Lung (tissue), 17 donors: ENCODE measurements at places on chromosomes 4 and X.
A peak's percentile ranks its signal among the peaks of the same experiment; 100 is the strongest.

GRCh38 chr4:10529291-10530136, 72.3 kb upstream of the ZNF518B start:
- no peak for DNase-seq

DNA sequence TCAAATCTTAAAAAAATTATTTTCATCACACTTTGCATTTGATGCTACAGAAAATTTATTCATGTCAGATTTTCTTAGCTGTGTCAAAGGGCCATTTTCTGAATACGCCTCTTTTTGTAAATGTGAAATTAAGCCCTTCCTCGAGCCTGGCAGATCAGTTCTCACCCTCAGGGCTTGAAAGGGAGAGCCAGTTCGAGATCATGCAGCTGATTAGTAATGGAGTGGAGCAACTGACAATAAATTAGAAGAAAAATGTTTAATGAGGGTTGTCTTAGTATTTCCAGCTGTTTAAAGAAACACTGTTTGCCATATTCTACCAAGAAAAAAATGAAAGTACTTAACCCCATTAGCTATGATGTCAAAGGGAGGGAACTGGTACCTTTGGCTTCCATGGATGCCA, 28.7 kb downstream of the CC2D2A start:
- DNase-seq, result peak; percentile 11

DNA sequence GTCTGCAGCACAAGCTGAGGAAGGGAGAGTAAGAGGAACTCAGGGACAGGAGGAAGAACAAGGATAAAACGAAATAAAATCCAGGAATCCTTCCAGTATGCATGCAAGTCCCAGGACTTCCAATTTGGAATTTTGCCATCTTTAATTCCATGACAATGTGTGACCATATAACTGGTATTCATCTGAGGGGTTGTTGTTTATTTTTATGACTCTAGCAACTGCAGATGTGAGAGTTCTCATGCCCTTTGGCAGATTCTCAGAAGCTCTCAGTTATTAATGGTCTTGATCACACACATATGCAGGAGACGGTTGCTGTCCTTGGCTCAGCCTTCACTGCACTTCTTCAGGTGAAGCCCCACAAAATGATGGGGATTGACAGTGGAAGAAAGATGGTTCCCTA, 148.2 kb downstream of the SMIM20 start:
- peak; percentile 68 for DNase-seq

GRCh38 chr4:48033825-48034413, 17.3 kb downstream of the NIPAL1 start:
- no peak for DNase-seq

DNA sequence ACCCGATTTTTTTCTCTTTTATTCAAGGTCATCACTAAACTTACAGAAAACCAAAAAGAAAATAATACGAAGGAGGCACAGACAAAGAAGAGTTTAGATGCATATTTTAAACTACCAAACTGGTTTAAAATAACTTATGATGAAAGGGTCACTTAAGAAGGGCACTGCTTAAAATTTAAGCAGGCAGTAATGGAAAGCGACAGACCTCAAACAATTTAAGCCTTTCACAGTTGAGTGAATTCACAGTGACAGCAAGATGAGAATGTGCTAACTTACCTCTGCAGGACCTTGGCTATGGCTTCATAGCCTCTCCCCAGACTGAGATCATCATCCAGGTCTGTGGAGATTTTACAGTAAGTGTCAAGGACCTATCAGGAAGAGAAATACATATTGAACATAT, 112.1 kb downstream of the TTC29 start:
- DNase-seq, result no peak

- no peak for DNase-seq
Measured at GRCh38 chrX:84248226-84248625, 60.2 kb upstream of the RPS6KA6 start.

DNA sequence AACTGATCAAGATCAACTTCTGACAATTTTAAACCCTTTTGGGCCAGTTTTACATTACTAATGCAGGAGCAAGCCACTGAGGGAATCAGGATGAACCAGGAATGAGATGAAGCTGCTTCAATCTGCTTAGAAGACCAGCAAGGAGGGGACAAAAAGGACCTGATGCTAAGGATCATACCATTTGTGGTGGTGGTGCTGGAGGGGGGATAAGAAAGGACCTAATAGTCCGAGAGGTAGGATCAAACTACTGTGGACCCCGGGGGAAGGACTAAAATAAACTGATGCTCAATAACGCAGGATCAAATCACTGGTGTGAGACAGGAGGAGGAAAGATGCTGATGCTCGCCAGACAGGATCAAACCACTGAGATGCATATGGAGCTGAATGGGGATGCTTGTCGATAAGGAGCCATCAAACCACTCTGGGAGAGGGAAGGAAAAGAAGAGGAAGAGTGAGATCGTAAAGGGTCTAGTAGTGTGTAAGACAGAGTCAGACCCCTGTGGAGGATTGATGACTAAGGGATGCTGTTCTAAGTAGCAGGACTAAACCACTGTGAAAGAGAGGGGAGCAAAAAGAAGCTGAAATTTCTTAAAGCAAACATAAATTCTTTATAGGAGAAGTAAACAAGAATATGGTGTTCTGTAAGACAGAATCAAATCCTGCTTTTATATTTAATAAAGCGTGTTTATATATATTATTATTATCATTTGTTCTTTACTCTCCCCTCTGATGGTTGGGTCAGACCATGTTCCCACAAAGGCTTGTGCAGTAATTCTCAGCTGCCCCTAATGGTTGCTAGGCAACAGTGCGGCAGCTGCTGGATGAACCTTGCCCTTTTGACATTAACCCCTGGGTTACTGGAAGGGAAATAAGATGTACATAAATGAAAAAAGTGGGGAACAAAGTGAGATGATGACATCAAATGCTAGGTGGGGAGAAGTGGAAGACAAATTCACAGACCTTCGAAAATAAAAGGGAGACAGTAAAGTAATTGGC, 432.5 kb upstream of the FGF16 start:
- DNase-seq, result peak; percentile 43

DNA sequence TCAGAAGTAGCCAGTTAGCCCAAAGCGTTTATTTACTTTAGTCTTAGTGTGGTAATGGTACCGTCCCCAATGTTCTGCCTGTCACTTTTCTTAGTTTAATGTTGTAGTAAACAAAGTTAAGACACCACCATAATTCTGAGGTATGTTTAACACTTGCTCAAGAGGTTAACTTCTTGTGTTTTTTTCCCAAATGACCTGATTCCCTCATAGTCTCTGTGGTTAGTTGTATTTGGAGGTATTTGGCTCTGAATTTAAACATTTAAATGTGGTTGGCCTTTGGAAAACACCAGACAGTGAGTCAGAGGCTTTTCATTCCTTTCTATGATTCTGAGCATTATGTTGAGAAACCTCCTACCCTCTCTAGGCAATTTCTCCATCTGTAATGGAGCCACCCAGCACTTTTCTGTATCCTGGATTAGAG, 47.9 kb downstream of the CXCL1 start:
- DNase-seq, result no peak

- DNase-seq, result no peak
Measured at GRCh38 chr4:72770708-72771107, 201.7 kb upstream of the ADAMTS3 start.

DNA sequence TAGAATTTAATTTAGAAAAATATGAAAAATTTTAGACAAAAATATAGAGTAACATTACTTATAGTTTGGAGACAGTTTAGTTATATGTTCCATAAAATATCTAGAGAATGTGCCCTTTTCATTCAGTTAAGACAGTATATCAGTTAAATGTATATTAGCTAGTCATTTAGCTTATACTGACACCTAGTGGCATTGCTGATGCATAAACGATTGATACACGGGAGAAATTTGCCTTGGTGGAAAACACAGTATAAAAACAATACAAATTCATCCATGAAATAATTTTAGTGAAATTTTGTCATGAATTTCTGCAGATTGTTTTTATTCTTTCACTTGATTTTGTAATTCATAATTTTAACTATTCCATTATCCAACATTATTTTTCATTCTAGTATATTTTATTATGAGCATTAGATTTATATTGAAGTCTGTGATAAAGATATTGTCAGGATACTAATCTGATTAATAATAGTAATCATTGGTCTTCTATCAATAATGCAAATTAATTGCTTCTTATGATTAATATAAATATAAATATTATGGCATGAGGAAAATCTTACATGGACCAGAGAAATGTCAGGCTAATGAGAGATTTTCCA, 219.0 kb downstream of the TLL1 start:
- peak; percentile 61 for DNase-seq

GRCh38 chrX:57177070-57177469, 39.9 kb upstream of the SPIN2A start:
- DNase-seq, result no peak
